ENCODE measurements at places on chromosomes 2 and 18.

GRCh38 chr2:236793023-236794011, 223.7 kb downstream of the ACKR3 start:
- no peak for DNase-seq

GRCh38 chr18:493986-494983, 6.2 kb downstream of the COLEC12 start:
- no peak for DNase-seq

DNA sequence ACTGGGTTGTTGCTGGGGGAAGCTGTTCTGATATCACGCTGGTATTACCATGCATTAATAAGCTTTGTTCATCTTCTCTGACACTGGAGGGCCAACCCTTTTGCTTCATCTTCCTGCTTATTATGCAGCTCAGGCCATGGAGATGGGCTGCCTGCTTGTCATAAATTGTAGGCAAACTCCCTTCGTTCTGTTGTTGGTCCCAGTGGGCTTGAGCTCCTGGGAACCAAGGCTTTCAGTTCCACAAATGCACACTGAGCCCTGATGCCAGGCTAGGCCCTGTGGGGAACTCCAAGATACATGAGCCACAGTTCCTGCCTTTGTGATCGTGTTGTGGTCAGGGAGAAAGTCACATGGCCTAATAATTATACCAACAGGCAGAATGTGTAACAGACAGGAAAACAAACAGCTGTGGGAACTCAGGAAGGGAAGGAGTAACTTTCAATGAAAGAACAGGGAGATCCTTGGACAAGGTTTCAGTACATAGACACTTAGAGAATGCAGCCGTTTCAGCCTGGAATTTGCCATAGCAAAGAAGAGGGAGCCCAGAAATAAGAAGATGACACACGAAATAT, 49.0 kb upstream of the BCL2L11 start:
- no peak for DNase-seq

DNA sequence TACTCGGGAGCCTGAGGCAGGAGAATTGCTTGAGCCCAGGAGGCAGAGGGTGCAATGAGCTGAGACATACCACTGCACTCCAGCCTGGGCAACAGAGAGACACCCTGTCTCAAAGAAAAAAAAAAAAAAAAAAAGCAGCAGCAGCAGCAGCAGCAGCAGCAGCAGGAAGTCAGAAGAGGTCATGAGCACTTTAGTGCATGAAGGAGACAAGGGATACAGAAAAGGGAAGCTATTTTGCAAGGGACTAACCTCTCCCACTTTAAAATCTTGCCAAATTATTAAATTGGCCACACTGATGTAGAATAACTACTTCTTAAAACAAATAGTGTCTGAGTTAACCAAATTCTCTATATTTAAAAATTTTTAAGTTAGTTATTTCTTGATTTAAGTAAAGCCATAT, 113.4 kb upstream of the PDE1A start:
- no peak for DNase-seq

- no peak for DNase-seq
These were observed 29.6 kb downstream of the TCF7L1 start for GRCh38 chr2:85162746-85163301.

DNA sequence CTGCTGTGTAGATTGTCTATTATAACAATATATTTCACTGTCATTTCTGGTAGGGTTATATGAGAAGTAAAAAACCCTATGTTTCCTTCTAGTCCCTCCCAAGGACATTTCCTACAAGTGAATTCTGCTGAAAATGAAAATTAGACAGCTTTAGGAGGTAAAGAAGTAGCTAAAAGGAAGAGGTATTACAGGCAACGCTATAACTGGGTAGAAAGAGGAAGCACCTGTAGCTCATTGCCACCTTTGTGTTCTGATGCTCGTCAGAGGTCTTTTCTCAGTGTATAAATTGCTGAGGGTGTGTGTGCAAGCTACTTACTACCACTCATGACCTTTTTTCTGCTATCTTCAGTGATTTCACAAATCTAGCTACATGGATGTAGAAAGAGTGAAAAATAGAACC, 1.4 kb downstream of the DNAJC10 start:
- DNase-seq = no peak

DNA sequence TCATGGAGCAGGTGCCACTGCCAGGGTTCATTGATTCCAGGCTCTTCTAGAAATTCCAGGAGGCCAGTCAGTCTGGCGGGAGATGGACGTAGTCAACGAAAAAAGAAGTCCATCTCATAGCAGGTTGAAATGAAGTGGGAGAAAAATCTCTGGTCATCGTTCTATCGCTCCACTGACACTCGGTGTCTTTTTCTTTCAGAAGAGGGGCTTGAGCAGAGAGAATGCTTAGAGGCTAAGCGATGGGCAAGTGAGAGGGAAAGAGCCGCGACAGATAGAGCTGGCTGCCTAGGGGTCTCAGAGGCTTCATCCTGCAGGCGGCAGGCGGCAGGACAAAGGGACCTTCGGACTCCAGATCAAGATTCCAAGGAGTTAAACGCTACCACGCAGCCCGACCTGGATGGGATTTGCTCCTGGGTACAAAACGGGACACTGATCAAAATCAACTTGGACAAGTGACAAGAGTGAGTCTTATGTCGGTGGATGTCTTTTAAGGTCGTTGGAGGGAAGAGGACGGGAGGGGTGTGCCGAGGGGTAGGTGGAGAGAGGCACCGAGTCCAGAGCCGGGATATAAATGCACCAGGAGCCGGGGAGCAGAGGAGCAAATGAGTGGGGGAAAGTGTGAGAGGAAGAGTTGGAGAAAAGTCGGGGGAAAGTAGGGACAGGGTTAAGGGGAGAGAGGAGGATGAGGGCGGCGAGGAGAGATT, 677 bp upstream of the TMEM178A start:
- DNase-seq = no peak

DNA sequence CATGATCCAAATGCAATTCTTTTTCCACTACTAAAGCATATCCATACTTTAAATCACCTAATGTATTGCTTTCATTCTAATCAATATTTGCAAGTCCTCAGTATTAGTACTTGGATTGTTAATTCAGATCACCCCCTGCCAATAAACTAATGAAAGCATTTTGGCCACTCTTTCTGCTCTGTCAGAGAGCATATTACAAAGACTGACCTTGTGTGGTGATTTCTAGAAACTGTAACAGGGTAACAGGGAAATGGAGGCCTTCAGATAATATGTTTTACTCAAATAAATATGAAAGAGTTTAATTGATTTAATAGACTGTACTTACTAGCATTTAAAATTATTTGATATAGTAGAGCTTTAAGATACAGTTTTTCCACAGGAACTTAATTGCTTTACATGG, 453.0 kb downstream of the KCNJ3 start:
- no peak for DNase-seq

DNA sequence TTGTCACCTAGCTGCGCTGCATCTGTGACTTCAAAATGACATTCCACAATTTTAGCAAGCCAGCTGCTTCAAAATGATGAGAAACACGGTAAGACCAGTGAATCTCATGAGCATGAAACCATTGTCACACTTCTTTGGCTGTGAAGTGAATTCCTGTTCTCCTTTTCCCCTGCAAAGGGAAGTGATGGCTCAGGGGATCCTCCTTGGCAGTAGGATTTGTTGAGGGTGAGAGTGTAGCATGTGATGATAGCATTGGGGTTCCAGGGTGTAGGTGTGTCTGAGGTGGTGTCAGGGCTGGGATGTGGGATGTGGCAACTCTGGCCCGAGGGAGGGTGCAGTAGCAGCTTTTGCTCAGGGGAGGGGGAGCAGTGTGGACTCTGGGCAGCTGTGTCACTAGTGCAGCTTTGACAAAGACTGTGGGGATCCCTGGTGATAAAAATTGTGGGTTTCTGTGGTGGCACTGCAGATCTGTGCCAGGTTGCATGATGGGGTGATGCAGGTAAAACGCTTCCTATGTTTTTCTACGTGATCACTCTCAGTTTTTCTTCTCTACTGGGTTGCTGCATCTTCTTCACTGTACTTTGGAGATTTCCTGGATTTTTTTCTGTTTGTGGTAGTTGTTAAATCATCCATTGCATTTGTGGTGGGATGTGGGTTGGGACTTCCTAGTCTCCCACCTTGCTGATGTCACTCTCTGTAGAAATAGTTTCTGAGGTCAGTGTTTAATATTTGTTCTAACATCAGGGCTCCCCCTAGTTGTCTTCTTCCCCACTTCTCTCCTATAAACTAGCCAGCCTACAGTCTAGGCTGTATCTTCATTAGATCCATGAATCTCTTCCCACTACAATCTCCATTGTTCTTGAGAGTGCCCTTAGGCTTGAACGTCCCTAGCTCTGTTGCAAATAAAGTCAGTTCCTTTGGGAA, 107.0 kb downstream of the ACTR3 start:
- no peak for DNase-seq

GRCh38 chr18:58495207-58495606, 133.7 kb downstream of the ALPK2 start:
- no peak for DNase-seq

DNA sequence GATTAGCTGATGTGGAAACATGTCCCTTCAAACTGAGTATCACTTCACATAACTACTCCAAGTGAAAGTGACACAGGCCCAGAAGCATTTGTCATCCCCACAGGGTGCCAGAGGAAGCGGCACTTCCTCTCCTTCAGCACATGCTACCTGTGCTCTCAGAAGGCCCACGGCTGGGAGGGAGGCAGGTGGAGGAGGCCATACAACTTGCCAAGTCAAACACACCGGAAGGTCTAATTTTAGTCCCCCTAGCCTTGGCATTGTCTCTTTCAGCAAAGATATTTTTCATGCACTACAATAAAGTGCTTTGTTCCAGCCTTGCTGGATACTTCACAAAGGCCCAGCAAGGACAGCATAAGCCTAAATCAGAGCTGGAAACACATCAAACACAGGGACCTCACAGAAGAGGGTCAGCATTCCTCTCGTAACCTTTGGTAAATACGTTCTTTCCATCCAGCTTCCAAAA, 38.0 kb downstream of the VSNL1 start:
- DNase-seq = no peak

DNA sequence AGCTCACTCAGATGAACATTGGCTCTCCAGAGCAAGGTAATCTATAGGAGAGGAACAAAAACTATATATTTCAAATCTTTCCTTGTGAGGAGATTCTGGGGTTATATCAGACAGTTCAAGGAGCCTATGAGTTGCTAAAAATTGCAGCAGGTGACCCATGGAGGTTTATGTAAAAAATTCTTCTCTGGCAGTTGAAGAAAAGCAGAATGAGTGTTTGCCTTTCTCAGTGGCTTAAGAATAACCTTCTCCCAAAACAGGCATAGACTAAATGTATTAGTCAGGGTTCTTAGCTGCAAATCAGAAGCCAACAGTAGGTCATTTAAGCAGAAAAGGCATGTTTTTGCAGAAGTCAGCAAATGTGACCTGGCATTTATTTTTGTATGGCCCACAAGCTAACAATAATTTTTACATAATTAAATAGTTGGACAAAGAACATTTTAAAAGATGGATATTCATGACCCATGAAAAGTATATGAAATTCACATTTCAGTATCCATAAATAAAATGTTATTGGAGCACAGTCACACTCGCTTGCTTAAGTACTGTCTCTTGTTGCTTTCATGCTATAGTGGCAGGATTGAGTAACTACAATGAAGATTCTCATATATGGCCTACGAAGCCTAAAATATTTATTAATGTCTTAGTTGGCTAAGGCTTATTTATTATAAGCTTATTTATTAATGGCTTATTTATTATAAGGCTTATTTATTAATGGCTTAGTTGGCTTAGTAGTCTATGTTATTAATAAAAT, 93.4 kb upstream of the TLK1 start:
- no peak for DNase-seq

- no peak for DNase-seq
These were observed 932.5 kb upstream of the PIK3C3 start for GRCh38 chr18:41022484-41022883.

All from stimulated activated CD8-positive, alpha-beta memory T cell treated with anti-CD3 and anti-CD28 coated beads, Interleukin-4, amount 100 ng/mL, for 1 hour (primary cell).